Activated T-cell treated with anti-CD3 and anti-CD28 coated beads, Interleukin-2, amount 50 U/mL, for 72 hours (primary cell): ENCODE measurements at places on chromosomes 2 and 18. TPM values are rescaled to one million over a fixed set of nuclear protein-coding genes. Genes with fewer than 3 reads are reported as not detected.

GRCh38 chr18:58105206-58105887 is 61.3 kb downstream of the NEDD4L start:
- H3K4me3 ChIP-seq: no peak overlapping the region
- no peaks in the 10 kb centered on the region for H3K36me3 ChIP-seq
- peaks cover 21% of the 10 kb centered on the region for H3K27me3 ChIP-seq
- peaks cover 7% of the 10 kb centered on the region for H3K4me1 ChIP-seq

DNA sequence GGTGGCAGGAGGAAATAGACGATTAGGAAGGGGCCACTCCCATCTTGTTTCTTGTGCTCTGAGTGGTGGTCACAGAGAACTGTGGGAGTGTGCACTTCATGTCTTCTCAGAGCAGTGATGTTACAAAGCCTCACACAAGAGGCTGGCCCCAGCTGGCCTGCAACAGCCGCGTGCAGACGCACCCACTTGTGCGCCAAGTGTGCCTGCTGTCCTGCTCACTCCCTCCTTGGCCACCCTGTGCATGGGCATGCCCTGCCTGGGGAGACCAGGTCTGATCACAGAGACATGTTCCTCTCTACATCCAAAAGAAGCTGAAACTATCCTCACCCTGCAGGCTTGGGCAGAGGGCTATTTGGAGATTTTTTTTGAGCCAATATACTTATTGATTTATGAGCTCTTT is 108.4 kb downstream of the MRO start:
- H3K27me3 ChIP-seq: peaks cover under 1% of the 10 kb centered on the region
- no peaks in the 10 kb centered on the region for H3K36me3 ChIP-seq
- no peak for DNase-seq

- H3K4me3 ChIP-seq: no peak overlapping the region
- no peak for DNase-seq
- no peaks in the 10 kb centered on the region for H3K4me1 ChIP-seq
Observed at GRCh38 chr18:78996741-78997490, 17.3 kb downstream of the SALL3 start.

- no peak overlapping the region for H3K4me3 ChIP-seq
- peaks cover 6% of the 10 kb centered on the region for H3K4me1 ChIP-seq
- no peaks in the 10 kb centered on the region for H3K27me3 ChIP-seq
- no peak overlapping the region for H3K27ac ChIP-seq
- DNase-seq: no peak
- H3K36me3 ChIP-seq: peaks cover 7% of the 10 kb centered on the region
Observed at GRCh38 chr2:231113489-231113888, 11.4 kb downstream of the HTR2B start.

Gene WDR43
- 75.0 TPM for total RNA-seq

Gene CLEC4F
- not detected for total RNA-seq
